ENCODE measurements at places on chromosomes 13 and 19.
A peak's percentile ranks its signal among the peaks of the same experiment; 100 is the strongest.

GRCh38 chr19:30788105-30788765, 416.1 kb downstream of the ZNF536 start:
- DNase-seq, result no peak

DNA sequence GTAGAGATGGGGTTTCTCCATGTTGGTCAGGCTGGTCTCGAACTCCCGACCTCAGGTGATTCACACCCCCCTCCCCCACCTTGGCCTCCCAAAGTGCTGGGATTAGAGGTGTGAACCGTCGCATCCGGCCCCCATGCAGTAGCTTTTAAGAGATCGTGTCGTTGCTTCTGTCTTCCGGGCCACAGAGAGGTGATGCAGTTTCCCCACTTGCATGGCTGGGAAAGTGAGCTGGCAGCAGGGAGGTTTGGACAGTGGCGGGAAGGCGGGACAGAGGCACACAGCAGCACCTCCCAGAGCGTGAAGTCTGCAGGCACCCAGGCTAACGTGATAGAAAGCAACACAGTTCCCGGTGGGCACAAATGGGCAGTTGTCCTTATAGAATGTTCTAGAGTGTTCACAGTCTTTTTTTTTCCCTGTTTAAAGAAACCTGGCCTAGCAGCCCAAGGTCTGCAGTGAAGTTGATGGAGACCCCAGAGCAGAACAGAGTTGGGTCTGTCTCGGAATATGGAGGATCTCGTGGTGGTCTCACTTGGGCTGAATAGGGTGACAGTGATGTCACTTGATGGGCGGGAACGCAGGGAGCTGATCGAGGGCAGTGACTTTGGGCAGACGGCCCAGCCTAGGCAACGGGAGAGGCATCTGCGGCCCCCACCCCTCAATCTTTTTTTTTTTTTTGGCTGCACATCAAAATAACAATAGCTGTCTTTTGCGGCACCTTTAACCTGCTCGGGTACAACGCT, 4.9 kb downstream of the UHRF1 start:
- DNase-seq, result no peak

- no peak for DNase-seq
Observed at GRCh38 chr13:33690354-33690753, 127.6 kb upstream of the RFC3 start.

DNA sequence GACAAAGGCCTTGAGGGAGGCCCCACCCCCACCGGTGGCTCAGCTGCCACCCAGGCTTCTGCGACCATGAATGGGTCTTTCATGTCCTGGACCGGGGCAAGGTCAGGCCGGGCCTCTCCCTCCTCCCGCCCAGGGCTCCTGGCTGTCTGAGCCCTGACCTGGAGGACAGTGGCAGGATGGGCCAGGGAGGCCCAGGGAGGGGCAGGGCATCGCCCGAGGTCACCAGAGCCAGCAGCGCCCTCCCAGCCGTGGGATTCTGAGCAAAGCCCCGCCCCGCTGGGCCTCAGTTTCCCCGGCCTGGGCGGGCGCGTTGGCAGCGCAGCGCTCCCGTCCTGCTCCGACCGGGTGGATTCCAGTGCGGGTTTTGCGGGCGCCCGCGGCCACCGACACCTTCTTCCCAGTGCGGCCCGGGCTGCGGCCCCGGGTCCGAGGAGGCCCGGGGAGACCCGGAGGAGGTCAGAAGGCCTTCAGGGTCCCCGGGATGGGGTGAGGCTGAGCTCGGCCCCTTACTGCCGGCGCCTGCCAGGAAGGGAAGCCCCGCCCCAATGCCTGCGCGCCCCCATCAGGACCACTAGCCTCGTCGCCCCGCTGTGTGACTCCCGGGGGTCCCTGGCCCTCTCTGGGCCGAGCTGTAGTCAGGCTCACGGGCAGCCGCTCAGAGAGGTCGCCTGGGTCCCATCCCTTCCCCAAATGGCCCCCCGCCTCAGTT, 24.6 kb upstream of the SEMA6B start:
- peak; percentile 22 for DNase-seq

- no peak for DNase-seq
Observed at GRCh38 chr19:9727644-9728043, 40.9 kb downstream of the ZNF846 start.

DNA sequence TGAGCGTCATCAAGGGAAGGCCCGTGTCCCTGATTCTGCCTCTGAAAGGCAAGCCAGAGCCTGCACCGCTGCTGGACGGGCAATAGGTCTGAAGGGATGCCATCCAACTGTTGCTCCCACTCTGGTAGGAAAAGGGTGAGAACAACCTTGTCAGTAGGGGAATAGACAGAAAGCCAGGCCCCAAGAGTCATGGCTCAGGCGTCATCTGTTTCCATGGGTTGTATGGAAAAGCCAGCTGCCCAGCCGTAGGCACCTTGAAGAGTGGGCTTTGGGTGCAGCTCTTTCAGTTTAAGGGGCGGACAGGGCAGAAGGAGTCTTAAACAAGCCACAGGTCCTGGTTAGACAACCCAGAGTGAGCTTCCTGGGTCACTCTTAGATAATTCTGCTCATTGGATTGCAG, 66.5 kb downstream of the RNF6 start:
- DNase-seq, result no peak

Measured in inflammatory macrophage treated with lipopolysaccharide for 1 hour (primary cell).